ENCODE measurements at places on chromosomes 11 and 22.

GRCh38 chr11:133710241-133710640 lies 135.1 kb downstream of the SPATA19 start:
- DNase-seq: no peak

GRCh38 chr11:33690290-33691065 lies 10.1 kb downstream of the C11orf91 start:
- no peak for DNase-seq

- no peak for DNase-seq
These were observed 34.1 kb upstream of the PARVB start for GRCh38 chr22:43990044-43990443.

DNA sequence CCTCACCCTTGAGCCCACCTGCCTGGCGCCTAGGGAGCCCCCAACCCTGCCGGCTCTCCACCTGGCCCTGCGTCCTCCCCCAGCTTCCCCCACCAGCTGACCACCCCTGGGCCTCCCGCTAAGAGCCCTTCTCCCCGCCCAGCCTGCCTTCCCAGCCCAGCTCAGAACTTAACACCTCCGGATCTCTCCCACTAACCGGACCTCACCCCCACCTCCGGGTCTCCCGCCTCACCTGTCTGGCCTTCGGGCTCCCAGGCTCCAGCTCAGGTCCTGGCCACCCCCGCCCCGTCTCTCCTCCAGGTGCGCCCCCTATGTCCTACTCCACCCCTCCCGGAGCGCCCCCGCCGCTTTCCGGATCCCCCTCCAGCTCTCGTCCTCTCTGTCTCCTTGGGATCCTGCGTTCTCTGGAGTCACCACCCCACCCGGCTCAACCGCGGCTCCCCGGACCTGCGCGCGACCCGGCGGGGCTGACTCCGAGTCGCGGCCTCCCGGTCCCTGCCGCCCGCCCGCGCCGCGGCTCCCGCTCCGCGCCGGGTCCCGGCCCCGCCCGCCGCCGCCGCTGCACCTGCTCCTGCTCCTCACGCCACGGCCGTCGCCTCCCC lies at the start of gene KCNJ11:
Gene KCNJ11 (minus strand): TSS at position 51 of the 602 bp plus-strand sequence. CDS start 568 bp downstream, outside the sequence.
- no peak for DNase-seq

GRCh38 chr22:33035272-33035863 lies 22.8 kb downstream of the SYN3 start:
- DNase-seq: no peak

- no peak for DNase-seq
These were observed 141.3 kb downstream of the GRIK4 start for GRCh38 chr11:120652705-120653335.

Measured in CD4-positive, alpha-beta memory T cell (primary cell).